IMR-90 (cell line): ENCODE measurements at places on chromosomes 6 and 20. TPM values are rescaled to one million over a fixed set of nuclear protein-coding genes. Genes with fewer than 3 reads are reported as not detected.

DNA sequence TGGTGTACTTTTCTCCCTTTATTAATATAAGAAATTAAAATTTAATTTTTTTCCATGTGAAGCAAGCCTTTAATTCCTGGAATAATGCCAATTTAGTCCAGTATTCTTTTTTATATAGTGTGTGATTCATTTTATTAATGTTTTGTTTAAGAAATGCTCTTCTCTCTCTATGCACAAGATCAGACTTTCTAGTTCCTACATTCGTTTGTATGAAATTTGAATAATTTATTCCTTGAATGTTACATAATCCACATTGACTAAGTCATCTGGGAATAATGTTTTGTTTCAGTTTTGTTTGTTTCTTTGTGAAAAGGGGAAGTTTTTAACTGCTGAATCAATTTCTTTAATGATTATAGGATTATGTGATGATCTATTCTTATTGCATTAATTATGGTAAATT, 181.4 kb upstream of the ID4 start:
- H3K4me1 ChIP-seq: no peaks in the 10 kb centered on the region
- no peak overlapping the region for H3K4me3 ChIP-seq

DNA sequence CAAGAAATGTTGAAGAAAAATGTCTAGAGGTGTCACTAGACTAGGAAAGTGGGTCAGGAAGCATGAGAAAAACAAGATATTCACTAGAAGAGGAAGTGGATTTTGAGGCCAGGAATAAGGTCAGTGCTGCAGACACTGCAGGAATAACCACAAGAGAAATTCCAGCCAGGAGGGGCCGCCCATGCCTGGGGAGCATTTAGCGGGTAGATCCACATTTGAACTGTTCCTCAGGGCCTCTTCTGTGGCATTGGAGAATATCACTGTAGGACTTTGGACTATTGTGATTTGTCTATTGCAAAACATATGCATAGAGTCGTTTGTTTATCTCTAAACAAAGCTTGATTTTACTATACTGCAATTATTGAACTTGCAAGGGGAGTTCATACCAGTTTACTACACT, 49.6 kb upstream of the CCDC28A start:
- H3K27ac ChIP-seq: no peak overlapping the region
- no peak for DNase-seq
- no peaks in the 10 kb centered on the region for H3K36me3 ChIP-seq
- H3K4me3 ChIP-seq: no peak overlapping the region
- H3K4me1 ChIP-seq: peaks cover 10% of the 10 kb centered on the region
- no peaks in the 10 kb centered on the region for H3K27me3 ChIP-seq

DNA sequence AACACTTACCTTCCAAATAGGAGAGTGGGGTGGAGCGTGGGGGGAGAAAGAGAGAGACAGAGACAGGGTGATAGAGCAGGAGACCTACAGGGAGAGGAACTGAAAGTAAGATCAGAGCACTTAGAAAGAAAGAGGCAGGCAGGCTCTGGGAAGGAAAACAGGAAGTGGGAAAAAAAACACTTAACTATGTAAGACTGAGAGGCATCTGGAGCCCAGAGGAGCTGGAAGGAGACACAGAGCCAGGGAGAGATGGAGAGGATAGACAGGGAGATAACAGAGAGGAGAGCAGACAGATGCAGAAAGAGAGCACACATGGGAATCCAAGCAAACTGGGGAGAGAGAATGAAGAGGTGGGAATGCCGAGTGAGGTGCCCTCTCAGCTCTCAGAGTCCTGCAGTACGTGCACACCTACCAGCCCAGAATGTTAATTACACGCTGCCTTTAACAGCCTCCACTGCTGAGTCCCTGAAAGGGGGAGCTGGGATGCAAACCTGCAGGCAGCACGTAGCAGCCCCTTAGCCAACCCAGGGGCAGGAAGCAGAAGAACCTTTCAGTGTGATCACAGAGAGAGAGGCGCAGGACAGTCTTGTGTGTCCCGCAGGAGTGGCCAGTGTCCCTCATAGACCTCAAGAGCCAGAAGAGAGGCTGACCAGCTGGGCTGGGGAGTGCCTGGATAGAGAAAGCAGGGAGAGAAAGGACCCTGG, 132.7 kb upstream of the LRFN2 start:
- no peaks in the 10 kb centered on the region for H3K36me3 ChIP-seq
- H3K27me3 ChIP-seq: peaks cover 2% of the 10 kb centered on the region; the same call in 1 of the 2 replicates
- H3K27ac ChIP-seq: no peak overlapping the region
- H3K4me3 ChIP-seq: no peak overlapping the region
- DNase-seq: peak; percentile 50
- peaks cover 2% of the 10 kb centered on the region; the same call in 1 of the 2 replicates for H3K4me1 ChIP-seq

The TXLNB gene
- under 0.01 TPM in 2 replicates for total RNA-seq

The CST4 gene
- not detected in 2 replicates for total RNA-seq

The SCAF8 gene
- 21.9 and 23.5 TPM in 2 replicates for total RNA-seq

DNA sequence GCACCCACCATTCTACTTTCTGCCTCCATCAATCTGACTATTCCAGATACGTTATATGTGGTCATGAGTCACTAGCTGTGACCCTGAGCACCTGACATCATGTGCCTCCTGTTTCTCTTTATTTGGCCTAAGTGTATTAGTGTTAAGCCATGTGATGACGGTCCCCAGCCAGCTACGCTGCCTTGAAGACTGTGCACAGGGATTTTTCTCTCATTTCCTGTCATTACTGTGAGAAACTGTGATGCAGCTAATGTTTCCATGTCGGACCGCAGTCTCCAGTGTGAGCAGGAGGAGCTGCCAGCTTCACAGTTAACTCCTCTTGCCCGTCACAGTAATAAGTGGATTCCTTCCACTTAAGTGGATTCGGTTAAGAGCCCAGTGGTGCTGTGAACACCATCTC, 9.9 kb upstream of the SPATS1 start:
- peak; percentile 10 for DNase-seq
- H3K36me3 ChIP-seq: no peaks in the 10 kb centered on the region
- no peak overlapping the region for H3K4me3 ChIP-seq

DNA sequence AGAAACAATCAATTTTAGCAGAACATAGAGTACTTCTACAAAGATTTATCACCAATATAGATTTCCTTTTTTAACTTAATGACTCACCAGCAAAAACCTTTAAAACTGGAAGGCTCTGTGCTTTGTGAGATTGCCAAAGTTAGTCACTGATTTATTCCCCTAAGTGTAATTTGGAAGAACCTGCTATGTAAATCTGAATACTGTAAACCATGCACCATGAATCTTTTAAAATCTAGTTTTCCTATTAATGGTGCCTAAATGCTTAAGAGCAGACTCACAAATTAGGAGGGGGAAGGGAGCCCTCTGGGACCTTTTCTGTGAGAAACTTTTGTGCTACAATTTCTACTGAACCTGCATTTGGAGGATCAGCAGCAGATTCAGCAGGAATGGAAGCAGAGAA, 57.8 kb upstream of the PNRC1 start:
- DNase-seq: peak; percentile 42
- no peaks in the 10 kb centered on the region for H3K4me1 ChIP-seq
- H3K36me3 ChIP-seq: no peaks in the 10 kb centered on the region
- H3K27ac ChIP-seq: no peak overlapping the region
- no peak overlapping the region for H3K4me3 ChIP-seq
- peaks cover 6% of the 10 kb centered on the region; the same call in 1 of the 2 replicates for H3K27me3 ChIP-seq
